Left ventricle myocardium inferior (tissue), 1 donor: ENCODE measurements at places on chromosomes 4 and X. TPM values are rescaled to one million over a fixed set of nuclear protein-coding genes. Genes with fewer than 3 reads are reported as not detected.
A peak's percentile ranks its signal among the peaks of the same experiment; 100 is the strongest.

DNA sequence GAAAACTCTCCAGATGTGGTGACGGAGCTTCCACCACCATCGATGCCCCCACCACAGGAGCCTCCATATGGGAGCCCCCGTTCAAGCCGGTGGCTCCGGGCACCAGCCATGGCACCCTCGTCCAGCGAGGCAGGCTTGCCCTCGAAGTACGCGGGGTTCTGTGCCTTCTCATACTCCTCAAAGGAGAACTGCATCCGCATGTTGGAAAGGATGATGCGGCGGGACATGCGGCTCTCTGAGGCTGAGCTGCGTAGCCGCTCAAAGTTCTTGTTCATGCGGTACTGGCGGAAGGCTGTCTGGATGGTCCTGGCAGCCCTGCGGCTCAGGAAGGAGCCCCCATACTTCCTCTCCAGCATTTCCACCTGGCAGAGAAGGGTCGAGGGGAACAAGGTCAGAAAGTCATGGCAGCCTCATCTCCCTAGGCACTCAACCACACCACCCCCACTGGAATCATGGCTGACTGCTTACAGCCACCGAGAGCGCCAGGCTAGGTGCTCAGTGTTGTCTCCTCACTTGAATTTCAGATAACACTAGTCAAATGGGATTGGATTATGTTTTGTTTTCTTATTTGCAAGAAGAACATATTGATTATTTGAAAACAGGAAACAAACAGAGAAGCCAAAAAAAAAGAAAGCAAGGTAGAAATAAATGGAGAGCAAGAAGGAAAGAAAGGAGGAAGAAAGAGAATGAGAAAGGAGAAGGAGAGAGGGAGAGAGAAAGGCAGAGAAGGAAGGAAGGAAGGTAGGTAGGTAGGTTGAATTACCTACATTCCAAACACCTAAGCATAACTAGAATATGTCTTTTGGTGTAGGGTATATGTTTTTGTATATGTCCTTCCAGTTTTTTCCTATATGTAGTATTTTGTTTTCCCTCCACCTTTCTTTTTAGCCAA lies 26.6 kb downstream of the IQSEC2 start:
- DNase-seq, result no peak

- no peak for DNase-seq
These were observed 28.8 kb downstream of the ASIC5 start for GRCh38 chr4:155837203-155837796.

- DNase-seq, result no peak
These were observed 25.7 kb upstream of the TMEM131L start for GRCh38 chr4:153440475-153440874.

- no peak for DNase-seq
These were observed 13.2 kb downstream of the EFHC2 start for GRCh38 chrX:44330227-44330626.

DNA sequence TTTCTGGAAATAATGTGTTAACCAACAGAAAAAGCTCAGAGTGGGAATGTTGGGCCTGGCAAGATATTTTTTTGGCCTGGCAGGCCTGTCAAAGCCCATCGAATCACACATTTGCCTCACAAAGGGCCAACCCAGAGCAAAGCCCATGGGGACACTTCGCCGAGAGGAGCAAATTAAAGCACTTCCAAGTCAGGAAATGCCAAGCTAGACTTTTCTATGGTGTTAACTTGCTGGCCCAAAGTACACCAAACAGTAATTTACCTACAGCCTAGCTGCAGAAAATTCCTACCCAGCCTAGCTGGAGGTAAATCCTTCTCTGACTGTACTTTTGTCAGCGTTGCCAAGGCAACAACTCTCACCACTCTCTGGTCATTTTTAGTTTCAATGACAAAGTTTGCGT lies 288.6 kb upstream of the LDB2 start:
- peak; percentile 12 for DNase-seq

- DNase-seq, result no peak
These were observed 891.5 kb downstream of the NLGN4X start for GRCh38 chrX:5337160-5337559.

DNA sequence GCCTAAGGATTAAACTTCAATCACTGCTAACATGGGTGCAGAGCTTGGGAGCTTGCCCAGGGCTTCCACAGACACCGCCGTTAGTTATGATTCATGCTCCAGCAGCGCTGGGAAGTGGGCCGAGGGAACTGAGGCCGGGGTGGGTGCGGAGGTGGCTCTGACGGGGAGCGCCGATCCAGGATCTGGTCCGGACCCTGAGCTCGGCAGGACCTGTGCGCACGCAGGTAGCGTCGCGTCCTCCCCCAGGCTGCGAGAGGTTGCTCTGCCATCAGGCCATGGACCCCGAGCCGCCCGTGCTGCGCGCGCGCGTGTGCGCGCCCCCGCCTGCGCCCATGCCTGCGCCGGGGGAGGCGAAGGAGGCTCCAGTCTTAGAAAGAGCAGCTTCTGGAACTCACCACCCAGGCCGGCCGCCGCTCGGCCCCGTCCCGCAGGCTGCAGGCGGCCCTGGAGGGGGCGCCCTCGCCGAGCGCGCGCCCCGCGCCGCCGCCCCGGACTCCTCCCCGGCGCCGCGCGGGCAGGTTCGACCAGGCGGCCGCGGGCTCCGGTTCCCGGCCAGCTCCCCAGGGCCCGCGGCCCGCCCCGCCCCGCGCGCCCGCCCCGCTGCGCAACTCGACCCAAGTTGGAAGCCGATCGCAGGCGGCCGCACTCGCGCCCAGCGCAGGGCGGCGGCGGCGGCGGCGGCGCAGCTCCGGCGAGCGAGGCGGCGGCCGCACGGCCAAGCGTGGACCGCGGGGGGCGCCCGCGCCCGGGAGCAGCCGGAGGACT lies 732 bp upstream of the ADRA2C start:
- DNase-seq, result peak; percentile 26

DNA sequence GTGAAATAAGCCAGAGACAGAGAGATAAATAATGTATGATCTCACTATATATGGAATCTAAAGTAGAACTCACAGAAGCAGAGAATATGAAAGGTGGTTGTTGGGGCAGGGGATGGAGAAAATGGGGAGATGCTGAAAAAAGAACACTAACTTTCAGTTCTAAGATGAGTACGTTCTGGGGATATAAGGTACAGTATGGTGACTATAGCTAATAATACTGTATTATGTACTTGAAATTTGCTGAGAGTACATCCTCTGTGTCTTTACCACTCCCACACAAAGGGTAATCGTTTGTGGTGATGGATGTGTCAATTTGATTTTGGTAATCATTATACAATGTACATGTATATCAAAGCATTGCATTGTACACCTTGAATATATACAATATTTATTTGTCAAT lies 6.6 kb downstream of the FBXL5 start:
- DNase-seq, result no peak

DNA sequence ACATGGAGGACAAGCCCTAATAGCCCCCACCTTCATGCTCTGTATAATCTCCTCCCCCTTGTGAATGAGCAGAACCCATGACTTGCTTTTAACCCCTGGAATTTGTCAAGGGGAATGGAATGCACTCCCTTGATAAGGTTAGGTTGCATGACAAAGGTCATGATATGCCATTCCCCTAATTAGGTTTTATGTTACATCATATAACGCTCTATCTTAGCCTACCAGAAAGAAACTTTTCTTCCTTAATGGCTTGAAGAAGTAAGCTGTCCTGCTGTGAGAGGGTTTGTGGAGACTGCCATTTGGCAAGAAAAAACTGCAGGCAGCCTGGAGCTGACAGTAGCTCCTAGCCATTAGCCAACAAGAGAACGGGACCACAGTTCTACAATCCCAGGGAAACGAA lies 399.8 kb upstream of the MAD2L1 start:
- no peak for DNase-seq

RNF128 gene
- 0.36 TPM for total RNA-seq

BEND4 gene
- not detected for total RNA-seq

XAGE2 gene
- total RNA-seq, result not detected

RRH gene
- total RNA-seq, result 0.19 TPM

IL15 gene
- 2.2 TPM for total RNA-seq
